Cerebellar cortex (tissue), 1 donor: ENCODE measurements at places on chromosomes 6 and 20.

DNA sequence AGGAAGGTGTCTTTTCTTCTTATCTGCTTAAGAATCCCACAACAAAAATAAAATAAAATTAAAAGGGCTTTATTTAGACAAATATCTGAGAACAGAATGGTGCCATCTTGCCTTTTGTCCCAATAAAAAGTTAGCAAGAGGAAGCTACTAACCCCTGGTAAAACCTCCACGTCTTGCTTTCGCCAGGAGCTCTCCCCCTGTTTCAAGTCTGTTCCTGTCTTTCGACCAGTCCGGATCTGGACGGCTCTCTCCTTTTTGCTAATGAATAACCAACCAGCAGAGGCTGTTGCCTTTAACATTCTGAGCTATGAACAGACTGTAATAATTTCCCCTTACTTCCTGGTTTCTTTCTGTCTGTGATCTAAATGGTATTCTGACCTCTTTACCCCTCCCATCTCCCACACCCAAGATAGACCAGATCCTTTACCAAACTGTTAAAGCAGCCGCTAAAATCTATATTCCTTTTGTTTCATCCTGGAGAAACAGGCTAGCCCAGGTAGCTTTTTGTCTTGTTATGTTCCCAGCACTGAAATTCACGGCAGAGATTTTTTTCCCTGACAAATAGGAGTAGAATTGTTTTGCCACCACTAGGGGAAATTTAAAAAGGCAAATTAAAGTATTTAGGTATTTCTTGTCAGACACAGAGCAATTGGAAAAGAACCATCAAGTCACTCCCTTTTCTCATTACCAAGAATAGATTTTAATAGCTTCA, at the start of gene FRK:
Gene FRK, minus strand, starts transcription at position 320 of the 712 bp plus-strand sequence. CDS start 580 bp downstream, outside the sequence.
- DNase-seq = no peak

- no peak for DNase-seq
These were observed 36.3 kb downstream of the BANF2 start for GRCh38 chr20:17735959-17736621.

GRCh38 chr6:88157106-88157505, 9.0 kb downstream of the CNR1 start:
- DNase-seq = no peak

- DNase-seq = no peak
These were observed 45.3 kb downstream of the B4GALT5 start for GRCh38 chr20:49668181-49668877.

- DNase-seq = no peak
These were observed 59.4 kb downstream of the NPEPL1 start for GRCh38 chr20:58751979-58752378.

- no peak for DNase-seq
These were observed 206.1 kb upstream of the PRDM1 start for GRCh38 chr6:105880030-105880492.

- no peak for DNase-seq
These were observed 100.5 kb upstream of the BTN3A2 start for GRCh38 chr6:26264547-26264946.

- no peak for DNase-seq
These were observed 347.6 kb upstream of the MMS22L start for GRCh38 chr6:97630604-97631003.

- DNase-seq = no peak
These were observed 15.2 kb downstream of the DNMT3B start for GRCh38 chr20:32777177-32777956.

DNA sequence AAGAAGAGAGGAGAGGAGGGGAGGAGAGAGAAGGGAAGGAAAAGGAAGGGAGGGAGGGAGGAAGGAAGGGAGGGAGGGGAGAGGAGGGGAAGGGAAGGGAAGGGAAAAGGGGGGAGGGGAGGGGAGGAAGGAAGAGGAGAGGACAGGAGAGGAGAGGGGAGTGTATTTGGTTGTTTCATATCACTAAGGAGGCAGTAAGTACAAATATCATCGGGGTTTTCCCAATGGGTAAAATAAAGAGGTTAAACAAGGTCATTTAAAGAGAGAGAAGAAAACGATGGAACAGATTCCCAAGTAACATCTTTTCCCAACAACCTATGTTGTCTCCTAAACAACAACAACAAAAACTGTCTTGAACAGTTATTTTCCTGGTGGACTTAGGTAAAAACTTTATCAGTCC, 43.6 kb downstream of the MBOAT1 start:
- DNase-seq = no peak

GRCh38 chr6:20927130-20927860, 393.0 kb downstream of the CDKAL1 start:
- no peak for DNase-seq

DNA sequence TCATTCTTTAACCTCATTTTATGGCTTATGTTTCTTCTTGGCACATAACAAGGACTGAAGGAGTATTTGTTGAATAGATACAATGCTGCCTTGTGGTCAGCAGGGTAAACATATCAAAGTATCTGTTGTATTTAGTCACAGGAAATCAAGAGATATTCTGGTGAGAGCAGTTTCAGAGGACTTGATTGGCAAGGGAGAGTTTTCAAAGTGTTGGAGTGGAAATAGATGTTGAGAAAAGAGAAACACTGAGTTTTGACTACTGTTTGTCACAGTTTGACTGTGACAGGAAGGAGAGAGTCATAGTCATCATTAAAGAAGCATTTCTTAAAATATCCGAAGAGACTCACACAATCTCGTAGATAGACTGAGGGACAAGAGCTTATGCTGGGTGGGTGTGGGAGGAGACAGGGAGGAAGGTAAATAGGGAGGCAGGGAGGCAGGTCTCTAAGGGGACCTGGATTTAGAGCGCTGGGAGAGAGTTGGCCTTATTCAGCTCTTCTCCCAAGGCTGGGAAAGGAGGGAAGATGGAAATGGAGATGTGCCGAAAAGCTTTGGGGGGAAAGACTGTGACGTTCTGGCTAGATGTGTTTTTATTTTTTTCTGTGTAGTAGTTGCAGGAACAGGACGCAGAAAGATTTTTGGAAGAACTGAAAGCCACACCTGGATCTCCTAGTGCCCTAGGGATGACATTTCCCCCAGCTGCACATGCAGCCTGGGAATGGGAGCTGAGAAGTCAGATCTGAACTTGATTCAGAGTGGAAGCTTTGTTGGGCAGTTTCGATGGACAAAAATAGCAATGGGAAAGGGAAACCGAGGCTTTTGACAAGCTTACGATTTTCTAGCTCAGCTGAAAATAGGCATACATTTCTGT, 65.0 kb upstream of the IFNGR1 start:
- DNase-seq = no peak

- DNase-seq = no peak
These were observed 41.2 kb downstream of the TMEM200A start for GRCh38 chr6:130407032-130407431.

- no peak for DNase-seq
These were observed 202.0 kb downstream of the RNGTT start for GRCh38 chr6:88761237-88762031.
